CD4-positive, alpha-beta T cell treated with Interleukin-6 at 100 ng/mL for 8 hours (primary cell): ENCODE measurements at places on chromosomes 1 and 21.

DNA sequence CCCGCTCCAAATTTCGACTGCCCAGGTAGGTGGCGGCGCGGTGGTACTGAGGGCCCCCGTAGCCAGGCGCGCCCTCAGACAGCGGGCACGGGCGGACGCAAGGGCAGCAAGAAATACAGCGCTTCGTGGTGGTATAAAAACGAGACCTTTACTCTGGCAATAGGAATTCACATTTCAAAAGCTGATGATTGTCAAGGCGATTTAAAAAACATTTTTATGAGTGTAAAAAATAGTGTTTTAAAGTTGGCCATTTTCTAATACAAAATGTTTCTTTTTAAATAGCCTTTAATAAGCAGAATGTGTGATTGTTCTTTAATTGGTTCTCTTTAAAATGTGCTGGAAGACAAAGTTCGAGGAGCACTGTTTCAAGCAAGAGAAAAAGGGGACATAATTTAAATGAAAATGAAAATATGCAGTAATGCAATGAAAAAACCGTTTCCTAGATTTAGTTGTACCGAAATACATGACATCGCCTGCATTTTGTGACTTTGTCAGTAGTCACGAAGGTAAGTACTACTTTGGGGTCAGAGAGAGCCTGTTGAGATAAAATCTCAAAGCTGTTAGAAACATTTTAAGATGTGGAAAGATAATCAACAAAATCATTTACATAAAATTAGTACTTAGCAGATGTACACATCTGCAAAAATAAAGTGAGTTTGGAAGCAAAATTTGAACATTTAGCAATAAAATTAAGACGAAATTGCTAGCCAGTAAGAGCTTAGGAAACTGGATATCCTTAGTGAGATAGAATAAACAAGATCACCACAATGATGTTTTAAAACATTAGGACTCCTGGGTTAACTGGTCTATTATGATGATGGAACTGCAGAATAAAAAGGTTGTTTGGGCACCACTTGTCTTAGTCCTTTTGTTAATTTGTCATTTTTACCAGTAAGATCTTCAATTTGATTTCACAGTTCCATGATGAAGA, 1.1 kb upstream of the PSMG1 start:
- DNase-seq: no peak

- DNase-seq: peak; percentile 30
Observed at GRCh38 chr1:1344655-1345361, 4.4 kb downstream of the DVL1 start.

- no peak for DNase-seq
Observed at GRCh38 chr1:236039740-236040685, 24.9 kb downstream of the NID1 start.

DNA sequence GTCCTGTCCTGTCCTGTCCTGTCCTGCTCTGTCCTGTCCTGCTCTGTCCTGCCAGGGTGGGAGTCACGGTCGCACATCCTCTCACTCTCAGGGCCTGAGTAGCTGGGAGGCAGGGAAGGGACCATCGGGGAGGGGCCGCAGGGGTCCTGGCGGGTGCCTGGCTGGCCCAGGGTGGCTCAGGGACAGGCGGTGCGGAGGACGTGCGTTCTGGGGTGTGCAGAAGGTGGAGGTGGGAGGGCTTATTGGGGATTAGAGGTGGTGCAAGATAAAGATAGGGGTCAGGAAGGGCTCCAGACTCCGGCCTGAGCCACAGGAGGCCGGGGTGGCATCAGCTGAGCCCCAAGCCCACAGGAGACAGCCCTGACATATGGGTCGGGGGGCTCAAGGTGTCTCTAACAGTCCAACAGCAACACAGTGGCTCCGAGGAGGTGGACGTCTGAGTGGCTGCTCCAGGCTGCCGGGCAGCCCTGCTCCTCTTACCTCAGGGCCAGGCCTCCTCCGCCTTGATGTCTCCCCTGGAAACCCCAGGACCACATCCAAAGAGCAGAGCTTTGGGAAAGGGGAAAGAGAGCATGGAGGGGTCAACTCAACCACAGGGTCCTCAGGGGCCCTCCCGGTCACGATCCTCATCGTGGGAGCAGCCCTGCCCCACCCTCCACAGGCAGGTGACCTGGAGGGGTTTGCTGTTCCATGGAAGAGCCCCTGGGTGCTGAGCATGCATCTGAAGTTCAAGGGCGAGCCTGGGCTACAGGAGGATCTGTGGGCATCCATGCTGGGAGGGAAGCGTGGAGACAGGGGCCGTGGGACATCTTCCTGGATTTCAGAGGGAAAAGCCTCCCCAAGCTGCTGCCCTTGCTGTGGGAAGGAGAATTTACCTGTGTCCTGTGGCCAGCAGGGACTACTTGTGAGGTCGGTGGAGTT, 39.6 kb upstream of the ADARB1 start:
- DNase-seq: no peak
